ENCODE measurements at places on chromosomes 16 and 17.
A peak's percentile ranks its signal among the peaks of the same experiment; 100 is the strongest.

GRCh38 chr17:419073-419735, 66.6 kb upstream of the RPH3AL start:
- no peak for DNase-seq

DNA sequence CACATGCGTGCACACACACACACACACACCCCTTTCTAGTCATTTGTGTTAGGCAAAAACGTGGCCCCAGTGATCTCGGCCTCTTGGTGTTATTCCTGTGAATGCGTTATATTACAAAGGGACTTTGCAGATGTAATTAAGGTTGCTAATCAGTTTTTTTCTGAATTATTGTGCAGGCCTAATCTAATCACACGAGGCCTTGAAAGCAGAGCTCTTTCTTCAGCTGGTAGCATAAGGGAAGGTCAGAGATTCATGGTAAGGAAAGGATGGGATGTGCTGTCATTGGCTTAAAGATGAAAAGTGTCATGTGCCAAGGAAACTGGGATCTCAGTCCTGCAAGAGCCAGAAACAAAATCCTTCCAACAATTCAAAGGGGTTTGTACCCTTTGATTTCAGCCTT, 113.4 kb upstream of the ELAC2 start:
- DNase-seq: no peak

DNA sequence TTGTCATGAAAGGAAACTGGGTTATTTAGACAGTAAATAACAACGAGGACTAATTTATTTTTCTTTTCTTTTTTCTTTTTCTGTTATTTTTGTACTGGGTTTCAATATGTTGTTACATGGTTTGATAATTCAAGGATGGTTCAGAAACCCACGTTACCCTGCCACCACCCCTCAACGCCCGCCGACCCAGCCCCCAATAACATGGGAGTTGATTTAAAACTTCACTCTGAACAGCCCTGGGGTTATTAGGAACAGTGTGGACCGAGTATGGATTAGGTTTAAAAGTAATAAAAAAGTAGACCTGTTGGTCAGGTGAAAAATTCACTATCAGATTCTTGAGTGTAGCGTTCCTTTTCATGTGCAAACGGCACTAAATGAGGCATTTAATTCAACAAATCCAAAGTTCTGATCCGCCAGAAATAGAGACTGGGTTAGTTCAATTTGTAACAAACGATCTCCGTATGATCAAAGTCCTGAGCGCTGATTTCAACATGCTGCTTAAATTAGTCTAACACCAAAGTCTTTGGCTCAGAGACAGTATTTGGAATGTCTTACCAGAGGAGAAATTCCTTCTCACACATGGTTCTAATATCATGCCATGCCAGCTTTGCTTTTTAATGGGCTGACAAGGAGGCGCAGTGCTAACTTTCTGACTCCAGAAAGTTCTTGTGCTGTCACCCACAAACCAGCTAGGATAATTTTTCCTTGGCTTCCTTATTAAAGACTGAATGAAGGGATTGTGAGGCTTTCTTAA, 173.1 kb upstream of the IRX3 start:
- no peak for DNase-seq

GRCh38 chr16:78689028-78689427, 589.6 kb downstream of the WWOX start:
- DNase-seq: no peak

DNA sequence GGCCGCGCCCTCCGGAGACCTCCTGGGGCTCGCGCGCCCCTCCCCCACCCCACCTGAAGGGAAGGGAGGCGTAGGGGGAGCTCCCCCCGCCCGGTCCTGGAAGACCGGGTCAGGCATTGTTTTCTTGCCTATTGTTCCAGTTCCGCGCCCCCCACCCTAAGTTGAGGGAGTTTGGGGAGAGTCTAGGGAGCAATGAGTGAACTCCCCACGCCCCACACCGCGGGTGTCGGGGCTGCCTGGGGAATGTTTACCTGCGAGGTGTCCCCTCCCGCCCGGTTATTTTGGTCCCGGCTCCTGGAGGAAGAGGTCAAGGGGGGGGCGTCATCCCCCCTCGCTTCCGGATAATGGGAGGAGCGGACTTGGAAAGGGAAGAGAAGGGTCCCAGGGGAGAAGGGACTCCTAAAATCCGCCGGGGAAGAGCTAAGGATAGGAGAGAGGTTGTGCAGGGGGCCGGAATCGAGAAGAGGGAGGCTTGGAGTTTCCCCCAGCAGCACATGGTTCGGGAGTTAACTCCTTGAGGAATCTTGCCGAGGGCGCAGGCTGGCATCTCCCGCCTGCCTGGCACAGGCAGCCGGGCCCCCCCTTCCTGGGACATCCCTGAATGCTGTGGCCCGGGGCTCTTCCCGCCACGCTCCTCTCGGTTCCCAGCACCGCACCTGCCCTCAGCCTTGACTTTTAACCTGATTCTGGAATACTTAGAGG, 881 bp downstream of the MLLT6 start:
- DNase-seq: no peak

DNA sequence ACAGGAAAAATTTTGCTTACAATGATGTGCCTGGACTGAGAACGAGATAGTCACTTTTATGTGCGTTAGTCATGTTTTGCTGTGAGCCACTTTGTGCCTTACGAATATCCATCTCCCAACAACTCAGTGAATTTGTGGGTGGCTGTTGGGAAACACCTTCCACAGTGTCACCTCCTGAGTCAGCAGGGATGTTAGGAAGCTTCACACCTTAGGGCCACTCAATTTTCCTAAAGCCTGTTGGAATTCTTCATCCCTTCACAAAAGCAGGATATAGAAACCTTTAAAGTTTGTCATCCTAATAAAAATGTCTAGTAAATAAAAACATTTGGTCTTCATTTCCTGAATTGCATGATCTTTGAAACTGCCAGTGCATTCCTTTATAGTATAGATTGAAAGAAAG, 4.3 kb upstream of the KRTAP3-1 start:
- no peak for DNase-seq

GRCh38 chr17:21362331-21362931, 13.7 kb upstream of the KCNJ12 start:
- DNase-seq: no peak

- DNase-seq: no peak
Measured at GRCh38 chr16:82043680-82044584, 8.9 kb downstream of the HSD17B2 start.

DNA sequence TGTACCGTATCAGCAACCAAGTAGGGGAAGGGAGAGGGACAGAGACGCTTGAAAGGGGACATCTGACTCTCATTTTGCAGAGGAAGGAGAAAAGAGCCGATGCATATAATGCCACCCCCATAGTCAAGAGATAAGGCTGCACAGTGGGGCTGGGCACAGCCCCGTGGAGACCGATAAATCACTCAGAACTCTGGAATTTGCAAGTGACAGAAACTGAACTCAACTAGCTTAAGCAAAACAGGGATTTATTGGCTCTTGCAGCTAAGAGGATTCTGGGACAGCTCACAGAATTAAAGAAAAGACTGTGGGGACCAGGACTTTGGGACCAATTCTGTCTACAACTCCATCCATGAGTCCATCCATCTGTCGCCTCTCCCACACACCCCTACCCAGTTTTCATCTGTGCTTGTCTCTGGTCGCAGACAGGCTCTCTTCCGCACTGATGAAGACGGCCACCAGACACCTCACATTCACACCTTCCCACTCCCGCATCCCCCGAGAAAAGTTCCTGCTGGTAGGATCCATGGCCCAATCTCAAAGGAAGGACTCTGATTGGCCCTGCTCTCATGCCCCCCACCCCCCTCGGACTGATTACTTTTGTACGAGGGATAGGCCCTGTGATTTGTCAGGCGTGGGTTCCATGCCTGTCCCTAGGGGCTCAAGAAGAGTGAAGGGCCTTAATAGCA, 105.9 kb upstream of the RPL38 start:
- no peak for DNase-seq

DNA sequence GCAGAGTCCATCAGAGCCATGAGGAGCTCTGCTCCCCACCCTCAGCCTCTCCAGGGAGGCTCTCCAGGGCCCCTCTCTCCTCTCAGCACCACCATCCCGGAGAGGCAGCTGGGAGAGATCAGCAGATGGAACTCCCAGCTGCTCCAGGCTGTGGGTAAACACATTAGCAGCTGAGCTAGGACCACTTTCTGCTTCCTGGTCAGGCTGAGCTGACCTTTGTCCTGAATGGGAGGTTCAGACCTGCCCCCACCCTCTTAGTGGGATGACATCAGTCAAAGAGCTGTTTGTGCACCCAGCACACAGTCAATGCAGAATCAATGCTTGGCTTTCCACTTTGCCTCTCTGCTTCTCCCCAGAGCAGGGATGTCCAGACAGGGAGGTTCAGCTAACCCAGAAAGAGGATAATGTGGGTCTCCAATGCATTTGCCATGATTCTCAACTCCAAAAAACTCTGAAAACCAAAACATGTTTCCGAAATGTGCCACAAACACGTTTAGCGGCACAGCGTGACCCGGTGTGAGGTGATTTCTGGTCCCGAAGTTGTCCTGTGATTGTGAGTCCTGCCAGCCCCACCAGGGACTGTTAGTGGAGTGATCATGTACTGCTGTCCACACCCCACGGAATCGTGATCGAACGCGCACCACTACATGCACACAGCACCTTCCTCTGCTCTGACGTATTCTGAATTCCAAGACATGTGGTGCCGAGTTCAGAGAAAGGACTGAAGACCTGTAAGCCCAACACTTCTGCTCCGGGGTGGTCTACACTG, 6.7 kb downstream of the GPR142 start:
- DNase-seq: peak; percentile 87

DNA sequence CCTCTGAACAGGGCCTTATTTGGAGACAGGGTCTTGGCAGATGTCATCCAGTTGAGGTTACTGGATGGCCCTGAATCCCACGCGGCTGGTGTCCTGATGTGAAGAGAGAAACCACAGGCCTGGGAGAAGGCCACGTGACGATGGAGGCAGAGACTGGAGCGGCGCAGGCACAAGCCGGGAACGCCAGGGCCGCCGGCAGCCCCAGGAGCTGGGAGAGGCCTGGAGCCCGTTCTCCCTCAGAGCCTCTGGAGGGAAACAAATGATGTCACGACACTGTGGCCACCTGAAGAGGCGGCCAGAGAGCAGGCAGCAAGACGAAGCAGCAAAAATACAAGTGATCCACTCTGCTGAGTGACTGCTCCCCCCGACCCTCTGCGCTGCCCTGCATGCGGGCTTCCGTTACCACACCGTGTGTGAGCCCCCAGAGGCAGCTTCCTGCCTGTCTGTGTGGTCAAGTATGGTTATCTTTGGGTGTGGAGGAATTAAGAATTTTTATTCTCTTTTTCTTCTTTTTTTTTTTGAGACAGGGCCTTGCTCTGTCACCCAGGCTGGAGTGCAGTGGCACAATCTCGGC, 11.6 kb downstream of the CD7 start:
- no peak for DNase-seq

- DNase-seq: no peak
Measured at GRCh38 chr16:61887903-61888302, 148.3 kb downstream of the CDH8 start.

GRCh38 chr17:38717139-38717745, 12.2 kb downstream of the MLLT6 start:
- DNase-seq: no peak

- DNase-seq: no peak
Measured at GRCh38 chr16:82328881-82329469, 159.0 kb upstream of the MPHOSPH6 start.

- DNase-seq: no peak
Measured at GRCh38 chr17:82378741-82379021, 7.1 kb downstream of the UTS2R start.

GRCh38 chr16:47037396-47037745, 63.9 kb upstream of the DNAJA2 start:
- DNase-seq: peak; percentile 62

- DNase-seq: no peak
Measured at GRCh38 chr16:5323284-5324141, 225.9 kb upstream of the EEF2KMT start.

- DNase-seq: no peak
Measured at GRCh38 chr17:13311306-13311705, 290.4 kb downstream of the HS3ST3A1 start.

- DNase-seq: no peak
Measured at GRCh38 chr16:89170346-89171215, 967 bp upstream of the CDH15 start.

GRCh38 chr17:57366558-57367351, 110.4 kb downstream of the MSI2 start:
- DNase-seq: peak; percentile 20

- no peak for DNase-seq
Measured at GRCh38 chr17:79224476-79224875, 149.9 kb downstream of the ENGASE start.

DNA sequence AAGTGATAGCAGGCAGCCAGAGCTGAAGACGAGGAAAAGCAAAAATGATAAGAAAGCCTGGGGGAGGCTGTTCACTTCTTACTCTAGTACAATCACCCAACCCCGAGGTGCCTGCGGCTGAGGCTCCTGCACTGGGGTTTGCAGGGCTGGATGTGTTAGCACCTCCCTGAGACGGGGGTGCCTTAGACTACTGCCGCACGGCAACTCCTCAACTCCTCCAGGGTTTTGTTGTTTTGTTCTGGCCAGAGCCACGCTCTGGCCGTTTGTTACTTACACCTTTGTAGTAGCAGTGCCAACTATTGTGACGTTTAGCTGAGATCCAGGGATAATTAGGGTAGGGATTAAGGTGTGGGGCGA, 51.5 kb downstream of the LDHD start:
- DNase-seq: no peak

Data from anterior cingulate cortex (tissue), 58 donors.